ENCODE measurements at places on chromosomes 1 and 21.
A peak's percentile ranks its signal among the peaks of the same experiment; 100 is the strongest.

DNA sequence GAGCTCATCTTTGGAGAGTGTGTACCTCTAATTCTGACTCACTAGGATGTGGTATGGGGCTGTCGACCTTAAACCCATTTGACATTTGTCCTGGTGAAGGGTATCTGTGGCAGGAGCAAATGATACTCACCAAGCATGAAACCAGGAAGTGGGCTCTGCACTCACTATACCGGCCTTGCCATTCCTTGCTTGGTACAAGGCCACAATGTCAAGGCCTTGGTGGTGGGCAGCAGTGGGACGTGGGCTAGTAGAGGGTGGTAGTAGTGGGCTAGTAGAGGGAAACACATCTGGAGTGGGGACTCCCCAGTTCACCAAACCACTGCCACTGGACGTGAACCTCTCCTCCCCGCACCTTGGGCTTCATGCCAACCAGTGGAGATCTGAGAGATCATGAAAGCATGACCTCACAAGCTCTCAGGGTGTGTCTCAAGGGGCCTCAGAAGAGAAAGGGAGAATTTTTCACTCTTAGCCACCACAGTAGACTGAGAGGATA, 11.5 kb downstream of the TNFSF4 start:
- no peak overlapping the region for H3K4me3 ChIP-seq
- H3K27ac ChIP-seq, result no peak overlapping the region
- H3K36me3 ChIP-seq, result no peaks in the 10 kb centered on the region

DNA sequence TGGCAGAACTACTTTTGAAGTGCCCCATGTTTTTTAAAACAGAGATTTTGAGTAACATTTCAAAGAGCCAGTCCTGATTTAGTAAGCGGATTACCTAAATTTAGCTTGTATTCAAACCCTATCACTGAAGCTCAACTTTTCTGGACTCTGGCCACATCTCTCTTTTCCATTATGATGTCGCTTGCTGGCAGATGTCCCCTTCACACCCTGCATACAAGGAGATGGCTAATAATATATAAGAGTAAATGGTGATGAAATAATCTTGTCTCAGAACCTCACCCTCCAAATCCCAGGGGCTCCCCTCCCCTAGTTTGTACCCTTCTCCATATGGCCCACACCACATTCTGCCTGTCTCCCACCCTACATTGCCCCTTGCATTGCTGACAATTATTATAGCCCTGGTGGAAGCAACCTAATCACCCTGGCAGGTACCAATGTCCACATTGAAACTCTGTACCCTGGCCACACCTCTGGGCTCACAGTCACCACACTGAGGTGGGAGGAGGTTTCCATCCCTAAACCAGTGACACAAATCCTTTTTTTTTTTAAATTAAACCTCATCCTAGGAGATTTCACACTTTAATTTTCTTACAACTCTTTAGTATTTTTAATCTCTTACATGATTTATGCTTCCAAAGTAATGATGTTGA, 106.0 kb upstream of the SYT6 start:
- H3K27ac ChIP-seq, result no peak overlapping the region
- no peaks in the 10 kb centered on the region for H3K4me1 ChIP-seq
- no peak overlapping the region for H3K4me3 ChIP-seq
- H3K27me3 ChIP-seq, result no peaks in the 10 kb centered on the region
- no peak for DNase-seq

- H3K4me3 ChIP-seq, result no peak overlapping the region
- no peak for DNase-seq
- H3K27ac ChIP-seq, result no peak overlapping the region
These were observed 36.7 kb upstream of the PDC start for GRCh38 chr1:186497651-186498050.

DNA sequence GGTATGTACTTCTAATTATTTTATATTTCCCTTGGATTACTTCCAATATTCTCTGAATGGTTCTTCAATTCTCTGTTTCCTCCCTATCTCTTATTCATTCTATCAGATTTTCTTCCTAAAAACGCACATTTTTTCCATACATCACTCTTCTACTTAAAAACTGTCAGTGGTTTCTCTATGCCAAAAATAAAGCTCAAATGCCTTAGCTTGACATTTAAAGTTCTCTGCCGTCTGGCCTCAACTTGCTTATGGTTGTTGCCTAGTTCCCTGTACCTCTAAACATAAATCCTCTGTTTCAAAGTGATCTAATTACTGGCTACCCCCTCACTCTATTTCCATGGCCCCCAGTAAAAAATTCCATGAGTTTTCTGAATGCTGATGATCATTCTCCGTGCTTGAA, 671.0 kb upstream of the ADGRL2 start:
- no peaks in the 10 kb centered on the region for H3K4me1 ChIP-seq
- no peak overlapping the region for H3K27ac ChIP-seq
- no peak overlapping the region for H3K4me3 ChIP-seq
- no peaks in the 10 kb centered on the region for H3K36me3 ChIP-seq
- H3K27me3 ChIP-seq, result no peaks in the 10 kb centered on the region
- no peak for DNase-seq

DNA sequence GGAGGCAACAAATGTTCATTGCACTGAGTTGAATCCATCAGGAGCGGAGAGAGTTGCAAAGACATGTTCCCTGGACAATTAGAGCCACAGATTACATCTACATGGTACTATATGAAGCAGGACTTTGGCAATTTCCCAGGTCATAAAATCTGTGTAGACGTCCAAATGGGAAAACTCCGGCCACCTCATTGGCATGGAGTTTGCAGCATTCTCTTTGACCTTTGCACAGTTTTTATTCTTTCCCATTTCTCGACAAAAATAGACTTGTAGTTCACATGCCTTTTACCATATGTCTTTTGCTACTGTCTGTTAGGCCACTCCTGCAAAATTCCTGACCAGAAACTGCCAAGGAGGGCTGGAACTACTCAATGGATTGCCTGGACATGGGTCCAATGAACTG, 48.2 kb downstream of the UBE2T start:
- H3K4me3 ChIP-seq, result no peak overlapping the region
- H3K27ac ChIP-seq, result no peak overlapping the region
- H3K4me1 ChIP-seq, result peaks cover 18% of the 10 kb centered on the region
- H3K27me3 ChIP-seq, result no peaks in the 10 kb centered on the region
- no peaks in the 10 kb centered on the region for H3K36me3 ChIP-seq

- no peak overlapping the region for H3K4me3 ChIP-seq
- DNase-seq, result no peak
- no peaks in the 10 kb centered on the region for H3K36me3 ChIP-seq
- peaks cover 12% of the 10 kb centered on the region for H3K4me1 ChIP-seq
- H3K27ac ChIP-seq, result no peak overlapping the region
These were observed 67.3 kb downstream of the URB2 start for GRCh38 chr1:229693129-229693900.

- no peaks in the 10 kb centered on the region for H3K27me3 ChIP-seq
- DNase-seq, result no peak
- no peak overlapping the region for H3K27ac ChIP-seq
- no peak overlapping the region for H3K4me3 ChIP-seq
- peaks cover 19% of the 10 kb centered on the region for H3K4me1 ChIP-seq
These were observed 62.9 kb upstream of the ATP1A1 start for GRCh38 chr1:116310180-116310579.

GRCh38 chr1:172811694-172812093, 152.8 kb downstream of the FASLG start:
- no peaks in the 10 kb centered on the region for H3K27me3 ChIP-seq
- H3K4me1 ChIP-seq, result peaks cover 11% of the 10 kb centered on the region
- H3K4me3 ChIP-seq, result no peak overlapping the region
- peaks cover 12% of the 10 kb centered on the region for H3K36me3 ChIP-seq

DNA sequence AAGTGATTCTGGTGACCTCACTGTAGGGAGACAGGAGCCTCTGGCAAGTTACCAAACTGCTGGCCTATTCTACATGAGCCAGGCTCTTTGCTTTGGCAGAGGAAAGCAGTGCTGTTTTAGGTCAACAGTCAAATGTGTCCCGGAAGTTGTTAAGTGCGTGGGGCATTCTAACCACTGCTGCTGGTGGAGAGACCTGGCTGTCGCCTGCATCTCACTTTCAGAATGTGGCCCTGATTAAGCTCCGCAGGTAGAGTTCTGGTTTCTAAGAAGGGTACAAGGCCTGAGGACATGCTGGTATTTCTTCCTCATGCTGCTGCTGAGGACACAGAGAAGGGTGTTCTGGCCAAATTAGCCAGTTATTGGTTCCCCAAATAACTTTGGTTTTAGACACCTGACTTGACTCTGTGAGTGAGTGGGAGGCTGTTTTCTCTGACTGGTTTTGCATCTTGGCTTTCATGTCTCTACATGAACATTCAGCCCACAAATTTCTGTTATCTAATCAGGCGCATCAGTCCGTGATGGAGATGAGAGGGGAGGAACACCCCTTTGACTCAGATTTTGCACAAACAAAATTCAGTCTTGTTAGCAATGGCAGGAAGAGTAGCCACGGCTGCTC, 120.8 kb downstream of the LMO4 start:
- DNase-seq, result no peak
- no peak overlapping the region for H3K27ac ChIP-seq
- no peaks in the 10 kb centered on the region for H3K36me3 ChIP-seq

DNA sequence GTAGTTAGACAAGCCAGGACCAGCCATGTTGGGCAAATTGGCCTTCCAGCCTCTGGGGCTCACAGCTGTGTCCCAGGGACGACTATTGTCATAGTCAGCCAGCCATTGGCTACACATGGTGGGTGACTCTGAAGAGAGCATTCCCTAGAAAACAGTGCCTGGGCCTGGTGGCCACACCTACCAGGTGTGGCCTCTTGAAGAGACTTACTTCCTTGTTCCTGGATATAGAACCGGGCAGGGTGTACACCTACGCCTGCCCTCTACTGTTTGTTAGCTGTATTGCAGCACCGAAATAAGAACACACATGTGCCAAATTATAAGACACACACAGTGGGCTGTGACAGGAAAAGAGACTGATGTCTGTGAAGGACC, 134.6 kb upstream of the ARHGEF16 start:
- no peak overlapping the region for H3K4me3 ChIP-seq
- H3K4me1 ChIP-seq, result peaks cover 12% of the 10 kb centered on the region
- DNase-seq, result peak; percentile 71
- H3K27me3 ChIP-seq, result peaks cover 2% of the 10 kb centered on the region

- H3K27ac ChIP-seq, result no peak overlapping the region
- H3K4me3 ChIP-seq, result no peak overlapping the region
- peaks cover 6% of the 10 kb centered on the region for H3K4me1 ChIP-seq
- no peak for DNase-seq
- no peaks in the 10 kb centered on the region for H3K36me3 ChIP-seq
- no peaks in the 10 kb centered on the region for H3K27me3 ChIP-seq
These were observed 207.7 kb upstream of the FGGY start for GRCh38 chr1:59089036-59089798.

- DNase-seq, result no peak
- H3K27me3 ChIP-seq, result no peaks in the 10 kb centered on the region
- H3K27ac ChIP-seq, result no peak overlapping the region
- peaks cover 34% of the 10 kb centered on the region for H3K4me1 ChIP-seq
These were observed 608 bp downstream of the SNRNP40 start for GRCh38 chr1:31295874-31296485.

DNA sequence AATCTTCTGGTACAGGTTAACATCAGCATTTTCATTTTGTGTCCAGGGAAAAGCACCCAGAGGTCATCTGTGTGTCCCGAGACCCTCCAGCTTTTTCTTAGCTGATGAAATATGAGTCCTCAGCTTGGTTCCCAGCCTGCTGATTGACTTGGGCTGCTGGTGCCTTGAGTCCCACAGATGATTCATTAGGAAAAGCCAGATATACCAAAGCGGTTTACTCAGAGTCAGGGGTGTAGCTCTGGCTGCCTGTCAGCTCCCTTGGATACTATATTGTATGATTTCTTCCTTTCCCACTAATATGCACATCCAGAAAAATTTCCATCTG, 43.7 kb upstream of the MAB21L3 start:
- peaks cover 10% of the 10 kb centered on the region for H3K27me3 ChIP-seq
- no peaks in the 10 kb centered on the region for H3K36me3 ChIP-seq
- H3K4me1 ChIP-seq, result no peaks in the 10 kb centered on the region
- no peak overlapping the region for H3K4me3 ChIP-seq

DNA sequence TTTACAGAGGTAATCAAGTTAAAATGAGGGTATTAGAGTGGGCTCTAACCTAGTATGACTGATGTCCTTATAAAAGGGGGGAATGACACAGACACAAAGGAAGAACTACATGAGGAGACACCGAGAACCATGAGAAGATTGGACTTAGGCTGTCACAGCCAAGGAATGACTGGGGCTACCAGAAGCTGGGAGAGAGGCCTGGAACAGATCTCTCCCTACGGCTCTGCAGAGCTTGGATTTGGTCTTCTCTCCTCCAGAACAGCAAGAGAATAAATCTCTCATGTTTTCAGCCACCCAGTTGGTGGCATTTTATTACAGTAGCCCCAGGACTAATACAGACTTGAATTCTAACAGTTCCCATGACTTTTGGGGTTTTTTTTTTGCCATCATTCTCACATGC, 110.8 kb downstream of the PSMG1 start:
- H3K4me3 ChIP-seq, result no peak overlapping the region
- H3K36me3 ChIP-seq, result no peaks in the 10 kb centered on the region
- peaks cover 11% of the 10 kb centered on the region for H3K27me3 ChIP-seq
- H3K4me1 ChIP-seq, result no peaks in the 10 kb centered on the region
- H3K27ac ChIP-seq, result no peak overlapping the region
- DNase-seq, result no peak

GRCh38 chr1:89532228-89532627, 7.6 kb downstream of the LRRC8B start:
- DNase-seq, result no peak
- H3K27me3 ChIP-seq, result no peaks in the 10 kb centered on the region
- H3K27ac ChIP-seq, result peak overlapping the region; percentile 52
- H3K4me3 ChIP-seq, result no peak overlapping the region
- peaks cover 72% of the 10 kb centered on the region for H3K4me1 ChIP-seq
- peaks cover 33% of the 10 kb centered on the region for H3K36me3 ChIP-seq

DNA sequence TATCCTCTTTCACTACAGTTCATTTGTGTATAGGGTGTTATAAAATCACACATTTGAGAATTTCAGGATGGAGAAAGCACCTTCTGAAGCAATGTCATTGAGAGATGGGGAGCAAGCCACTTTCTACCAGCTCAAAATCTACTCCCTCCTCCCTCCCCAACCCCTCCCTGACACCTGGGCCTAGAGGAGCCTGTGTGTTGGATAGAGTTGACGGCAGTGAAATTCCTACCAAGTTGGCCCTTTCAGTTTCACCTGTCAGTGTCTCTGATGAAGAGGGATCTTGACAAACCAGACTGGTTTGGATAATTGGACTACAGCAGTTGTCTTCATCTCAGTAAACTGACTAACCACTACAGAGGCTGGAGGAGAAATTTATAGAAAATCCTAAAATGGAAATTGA, 125.0 kb upstream of the HOOK1 start:
- no peaks in the 10 kb centered on the region for H3K4me1 ChIP-seq
- H3K27me3 ChIP-seq, result no peaks in the 10 kb centered on the region
- H3K36me3 ChIP-seq, result no peaks in the 10 kb centered on the region
- no peak overlapping the region for H3K4me3 ChIP-seq
- H3K27ac ChIP-seq, result no peak overlapping the region

DNA sequence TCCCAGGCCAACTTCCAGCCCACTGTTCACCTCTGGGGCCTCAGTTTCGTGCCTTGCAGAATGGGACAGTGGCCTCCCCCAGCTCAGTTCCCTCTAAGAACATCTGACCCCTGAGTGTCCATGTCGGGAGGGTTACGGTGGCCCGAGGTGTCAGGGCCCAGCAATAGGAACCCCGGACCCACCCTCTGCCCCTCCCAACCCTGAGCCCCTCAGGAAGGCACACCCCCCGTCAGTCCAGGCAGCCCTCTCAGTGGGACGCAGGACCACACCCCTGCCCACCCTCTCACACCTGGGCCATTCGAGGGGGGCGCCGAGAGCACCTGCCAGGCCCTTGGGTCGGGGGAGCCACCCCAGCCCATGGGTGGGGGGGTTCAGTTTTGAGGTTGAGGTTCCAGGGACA, 447 bp downstream of the TTC34 start:
- H3K4me3 ChIP-seq, result no peak overlapping the region
- H3K27ac ChIP-seq, result no peak overlapping the region
- peaks cover 9% of the 10 kb centered on the region for H3K27me3 ChIP-seq
- no peak for DNase-seq
- no peaks in the 10 kb centered on the region for H3K36me3 ChIP-seq

Data from activated naive CD4-positive, alpha-beta T cell treated with anti-CD3 and anti-CD28 coated beads for 36 hours (primary cell).